ENCODE measurements at places on chromosomes 12 and 14.
A peak's percentile ranks its signal among the peaks of the same experiment; 100 is the strongest.

DNA sequence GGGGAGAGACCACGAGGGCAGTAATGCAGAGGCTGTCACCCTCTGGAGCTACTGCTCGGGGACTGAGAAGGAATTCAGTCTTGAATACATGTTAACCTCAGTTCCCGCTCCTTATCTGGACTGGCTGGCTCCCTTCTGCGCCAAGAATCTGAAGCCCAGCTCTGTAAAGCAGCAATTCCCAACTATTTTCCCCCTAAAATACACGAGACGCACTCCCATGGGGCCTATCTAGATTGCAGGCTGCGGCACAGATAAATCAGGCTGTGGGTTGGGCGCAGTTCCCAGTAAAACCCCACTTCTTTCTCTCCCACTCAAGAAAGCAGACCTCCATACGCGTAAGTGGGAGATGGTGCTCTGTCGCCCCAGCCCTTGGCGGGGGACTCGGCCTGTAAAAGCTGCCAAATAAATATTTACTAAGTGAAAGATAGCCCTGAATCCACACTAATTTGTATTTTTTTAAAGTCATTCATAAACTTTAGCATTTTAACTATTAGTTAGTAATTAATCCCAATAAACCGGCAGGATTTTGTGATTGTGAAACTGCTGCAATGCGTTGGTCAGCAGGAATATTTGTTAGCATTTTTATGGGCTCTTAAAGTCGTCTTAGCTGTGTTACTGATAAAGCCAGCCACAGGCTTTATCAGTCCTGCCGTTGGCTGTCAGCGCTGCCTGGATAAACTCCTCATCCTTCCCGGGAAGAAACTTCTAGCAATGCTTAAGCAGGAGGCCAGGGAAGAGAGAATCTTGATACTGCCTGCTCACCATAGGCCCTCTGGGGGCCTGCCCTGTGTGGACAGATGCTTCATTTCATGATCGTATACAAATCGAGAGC is 17.8 kb downstream of the FBXL14 start:
- DNase-seq: peak; percentile 89

DNA sequence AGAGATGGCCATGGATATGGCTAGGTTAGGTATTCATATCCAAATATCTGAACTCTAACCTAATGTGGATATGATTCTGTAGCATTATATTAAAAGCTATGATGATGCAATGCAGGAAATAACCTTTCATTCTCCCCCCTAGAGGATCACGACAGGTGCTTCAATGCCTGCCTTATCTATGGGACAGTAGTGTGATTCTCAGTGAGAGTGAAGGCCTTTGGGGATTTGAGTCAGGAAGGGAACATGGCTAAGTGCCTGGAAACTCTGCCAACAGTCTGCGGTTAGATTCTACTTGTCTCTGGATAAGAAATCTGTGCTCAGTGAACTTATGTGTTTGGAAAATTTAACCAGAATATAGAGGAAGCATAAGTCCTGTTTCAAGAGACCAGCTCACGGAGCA is 81.8 kb downstream of the SLC38A1 start:
- peak; percentile 31 for DNase-seq

- no peak for DNase-seq
These were observed 5.5 kb downstream of the OR10AD1 start for GRCh38 chr12:48197549-48197970.

DNA sequence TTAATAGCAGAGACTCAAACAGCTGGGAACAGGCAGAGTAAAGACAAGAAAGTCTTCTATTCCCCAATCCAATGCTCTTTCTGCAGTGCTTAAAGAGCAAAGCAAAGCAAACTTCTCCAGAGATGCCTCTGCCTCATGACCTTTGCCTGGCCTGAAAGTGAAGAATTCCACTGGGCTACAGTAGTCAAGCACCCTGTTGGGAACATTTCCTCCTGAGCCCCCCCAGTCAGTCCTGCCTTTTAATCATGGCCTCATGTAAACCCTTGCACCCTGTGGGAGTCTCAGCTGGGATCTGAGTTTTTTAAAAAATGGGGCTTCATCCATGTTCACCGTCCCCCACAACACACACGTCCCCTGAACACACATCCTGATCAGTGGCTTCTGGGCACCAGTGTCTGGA is 62.7 kb upstream of the TSPAN11 start:
- no peak for DNase-seq

- no peak for DNase-seq
These were observed 12.6 kb downstream of the GPRC5A start for GRCh38 chr12:12903642-12904609.

DNA sequence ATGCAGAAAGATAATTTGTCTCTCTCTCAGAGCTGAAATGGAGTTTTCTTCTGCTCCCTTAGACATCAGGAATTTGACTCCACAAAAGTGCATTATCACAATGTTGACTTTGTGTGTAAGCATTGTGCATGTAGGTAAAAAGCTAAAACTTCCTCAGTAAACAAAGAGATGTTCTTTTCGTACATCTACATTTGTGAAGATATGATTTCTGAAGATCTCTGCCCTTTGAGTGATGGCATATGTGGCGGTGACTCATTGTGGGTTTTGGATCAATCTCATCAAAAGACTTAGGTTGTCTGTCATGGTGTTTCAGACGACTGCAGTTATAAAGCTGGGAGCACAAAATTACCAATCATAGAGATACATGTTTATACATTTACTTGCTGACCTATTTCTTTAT is 411.4 kb upstream of the LMO3 start:
- no peak for DNase-seq

DNA sequence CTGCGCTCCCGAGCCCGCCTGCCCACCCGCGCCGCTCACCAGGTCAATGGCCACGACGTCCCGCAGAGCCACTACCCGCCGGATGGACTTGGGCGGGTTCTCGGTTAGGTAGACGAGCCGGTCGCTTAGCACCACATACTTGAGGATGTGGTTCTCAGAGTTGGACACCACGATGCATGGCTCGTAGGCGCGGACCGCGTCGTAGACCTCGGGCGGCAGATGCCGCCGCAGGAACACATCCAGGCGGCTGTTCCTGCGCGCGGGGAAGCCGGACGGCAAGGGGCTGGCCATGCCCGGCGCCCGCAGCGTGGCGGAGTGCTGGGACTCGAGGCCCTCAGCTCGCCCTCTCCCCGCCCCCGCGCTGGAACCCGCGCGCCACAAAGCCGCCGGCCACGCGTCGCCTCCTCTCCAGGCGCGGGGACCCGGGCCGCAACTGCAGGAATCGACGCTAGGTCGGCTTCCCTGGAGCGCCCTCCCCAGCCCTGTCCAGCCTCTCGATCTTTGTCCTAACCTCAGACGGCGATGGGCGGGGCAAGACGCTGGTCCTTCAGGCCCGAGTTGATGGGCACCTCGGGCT is at the start of gene C12orf56:
Gene C12orf56, minus strand, starts transcription at position 484 of the 577 bp plus-strand sequence. Its CDS starts 193 bp downstream, at position 291.
- DNase-seq: no peak

DNA sequence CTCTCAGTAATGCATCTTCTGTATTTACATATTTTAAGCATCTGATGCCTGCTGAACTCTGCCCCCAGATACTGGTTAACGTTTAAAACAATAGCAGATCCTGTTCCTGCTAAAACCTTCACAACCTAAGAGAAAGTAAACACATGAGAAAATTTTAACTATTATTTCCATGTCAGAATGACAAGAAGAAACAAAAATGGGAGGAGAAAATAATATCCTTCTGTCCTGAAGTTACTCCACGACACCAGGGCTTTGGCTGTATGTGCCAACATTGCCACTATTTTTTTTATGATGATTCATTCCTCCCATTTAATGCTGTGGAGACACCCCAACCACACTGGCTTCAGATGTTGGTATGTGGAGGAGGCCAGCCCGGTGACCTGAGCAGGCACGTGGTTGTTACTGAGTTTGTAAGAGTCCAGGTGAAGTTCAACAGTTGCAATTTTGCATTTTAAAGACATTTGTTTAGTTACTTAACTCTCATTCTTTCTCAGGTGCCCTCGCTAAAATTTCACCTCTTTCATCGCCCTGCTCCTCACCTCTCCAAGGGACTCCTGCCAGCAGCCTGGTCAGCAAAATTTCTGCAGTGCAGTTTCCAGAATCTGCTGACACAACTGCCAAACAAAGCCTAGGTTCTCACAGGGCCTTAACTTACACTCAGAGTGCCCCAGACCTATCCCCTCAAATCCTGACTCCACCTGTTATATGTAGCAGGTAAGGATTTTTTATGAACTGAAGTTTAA is 65.5 kb upstream of the SLCO1C1 start:
- no peak for DNase-seq

DNA sequence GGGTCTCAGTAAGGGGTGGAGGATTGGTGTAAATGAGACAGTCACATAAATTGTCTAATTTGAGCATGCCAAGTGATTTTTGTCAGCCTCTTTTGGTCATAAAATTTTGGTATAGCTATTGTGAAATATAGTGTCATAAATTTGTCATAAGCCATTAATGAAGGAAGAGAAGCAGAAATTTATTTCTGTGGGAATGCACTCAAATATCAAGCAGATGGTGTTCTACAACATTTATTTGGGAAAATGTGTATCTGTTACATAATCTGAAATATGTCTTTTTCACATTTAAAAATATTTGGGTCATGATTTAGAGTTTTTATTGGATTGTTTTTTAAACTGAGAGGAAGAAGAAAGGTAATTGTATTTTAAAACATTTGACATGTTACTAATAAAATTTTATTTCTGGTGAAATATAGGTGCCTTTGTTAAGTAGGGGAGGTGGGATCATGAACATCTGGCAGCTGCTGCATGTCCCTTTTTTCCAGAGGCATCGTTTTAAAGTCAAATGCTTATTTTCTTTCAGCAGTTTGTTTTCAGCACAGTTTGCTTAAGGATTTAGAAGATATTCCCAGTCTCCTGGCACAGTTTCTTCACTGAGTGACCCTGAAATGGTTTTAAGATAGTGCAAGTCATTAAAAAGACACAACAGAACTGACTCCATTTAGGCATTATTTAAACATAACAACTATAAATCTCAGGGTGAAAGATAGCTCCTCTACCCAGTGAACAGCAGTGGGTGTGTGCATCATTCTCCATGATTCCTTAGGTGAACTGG is 371.7 kb downstream of the SNAPC1 start:
- DNase-seq: no peak

DNA sequence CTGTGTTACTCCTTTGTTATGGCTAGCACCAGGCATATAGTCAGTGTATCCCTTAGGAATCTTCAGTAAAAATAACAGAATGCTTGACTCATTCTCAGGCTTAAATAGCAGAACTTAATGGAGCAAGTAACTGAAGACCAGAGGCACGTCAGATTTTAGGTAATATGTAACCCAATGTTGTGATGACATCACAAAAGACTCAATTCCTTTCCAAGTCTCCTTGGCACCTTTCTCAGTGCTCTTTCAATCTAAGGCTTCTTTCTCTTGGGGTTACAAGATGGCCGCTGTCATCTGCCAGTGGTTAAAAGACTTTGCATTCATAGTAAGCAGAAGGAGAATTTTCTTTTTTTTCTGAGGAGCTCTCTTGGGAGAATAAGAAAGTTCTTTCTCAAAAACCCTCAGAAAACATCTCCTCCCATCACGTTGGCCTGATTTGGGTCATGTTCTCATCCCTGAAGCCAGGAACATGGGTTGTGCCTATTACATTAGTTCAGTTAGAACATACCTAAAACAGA is 33.4 kb upstream of the DCN start:
- DNase-seq: no peak

GRCh38 chr12:110889361-110889760 is 31.0 kb downstream of the MYL2 start:
- DNase-seq: no peak

- no peak for DNase-seq
These were observed 154.1 kb downstream of the ZNF664 start for GRCh38 chr12:124126950-124127655.

DNA sequence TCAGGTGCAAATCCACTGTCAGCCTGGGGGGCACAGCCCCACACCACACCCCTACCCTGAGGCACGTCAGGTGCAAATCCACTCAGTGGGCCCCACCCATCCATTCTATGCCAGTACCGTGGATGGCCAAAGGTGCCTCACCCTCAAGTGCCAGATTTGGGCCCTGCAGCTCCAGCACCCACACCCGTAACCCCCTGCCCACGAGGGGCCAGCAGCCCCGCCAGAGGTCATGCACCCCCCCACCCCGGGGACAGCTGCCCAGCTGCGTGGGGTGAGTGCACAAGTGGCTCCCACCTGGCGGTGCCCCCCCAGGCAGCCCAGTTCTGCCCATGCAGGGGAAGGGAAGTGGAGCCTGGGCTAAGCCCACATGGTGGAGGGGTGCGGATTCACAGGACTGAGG is 51.2 kb downstream of the FBRSL1 start:
- DNase-seq: no peak

DNA sequence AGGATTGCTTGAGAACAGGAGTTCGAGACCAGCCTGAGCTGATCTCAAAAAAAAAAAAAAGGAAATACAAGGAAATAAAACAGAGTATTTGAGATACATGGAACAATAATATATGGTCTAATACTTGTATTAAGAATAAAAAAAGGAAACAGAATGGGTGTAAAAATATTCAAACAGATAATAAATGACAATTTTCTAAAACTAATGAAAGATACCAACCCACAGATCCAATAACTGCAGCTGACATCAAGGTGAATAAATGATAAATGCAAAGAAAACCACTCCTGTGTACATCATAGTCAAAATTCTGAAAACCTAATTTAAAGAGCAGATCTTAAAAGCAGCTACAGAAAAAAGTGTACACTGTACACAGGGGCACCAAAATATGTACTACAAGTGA is 4.1 kb upstream of the ETV6 start:
- no peak for DNase-seq

DNA sequence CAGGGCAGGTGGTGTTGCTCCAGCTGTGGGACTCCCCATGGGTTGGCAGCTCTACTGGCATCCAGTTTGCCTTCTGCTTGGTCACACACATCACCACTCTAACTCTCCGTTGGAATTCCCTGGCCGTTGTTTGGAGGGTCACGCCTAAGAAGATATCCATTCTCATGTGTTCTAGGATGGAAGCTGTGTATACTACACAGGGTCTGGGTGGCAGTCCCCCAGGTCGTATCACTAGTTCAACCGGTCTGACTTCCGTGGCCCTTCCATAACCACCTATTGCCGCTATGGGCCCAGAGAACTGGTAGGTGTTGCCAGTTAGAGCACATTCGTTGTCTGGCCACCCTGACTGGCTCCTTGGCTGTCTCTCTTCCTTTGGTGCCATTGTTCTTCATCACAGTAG is 456.3 kb downstream of the TMEM121 start:
- no peak for DNase-seq

GRCh38 chr12:72658615-72659014 is 386.4 kb downstream of the TRHDE start:
- DNase-seq: no peak

DNA sequence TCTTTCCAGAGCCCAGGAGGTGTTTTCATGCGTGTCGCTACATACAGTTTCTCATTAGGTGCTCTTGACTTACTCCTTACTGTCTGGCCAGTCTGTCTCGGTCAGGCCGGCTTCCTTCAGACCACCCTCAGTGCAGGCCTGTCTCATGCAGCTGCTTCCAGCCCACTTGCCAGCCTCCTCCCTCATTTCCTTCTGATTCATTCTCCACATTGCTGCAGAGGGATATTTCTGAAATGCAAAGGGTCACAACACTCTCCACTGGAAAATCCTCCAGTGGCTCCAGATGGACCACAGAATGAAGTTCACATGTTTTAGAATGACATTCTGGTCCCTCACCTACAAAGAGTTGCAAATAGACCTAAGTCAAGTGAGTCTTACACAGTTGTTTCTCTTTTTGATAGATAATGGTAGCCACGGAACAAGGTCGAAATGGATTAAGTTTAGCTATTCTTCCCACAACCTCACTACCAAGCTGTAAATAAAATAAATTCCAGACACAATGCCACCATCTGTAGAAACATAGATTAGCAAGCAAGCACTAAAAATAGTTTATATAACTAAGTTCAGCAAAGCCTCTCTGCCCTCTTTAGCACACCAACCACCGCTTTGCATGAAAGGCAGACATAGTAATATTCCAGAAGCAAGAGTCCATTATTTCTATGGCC is 146.9 kb downstream of the ESR2 start:
- DNase-seq: no peak
